ENCODE measurements at places on chromosomes 2 and 18.

DNA sequence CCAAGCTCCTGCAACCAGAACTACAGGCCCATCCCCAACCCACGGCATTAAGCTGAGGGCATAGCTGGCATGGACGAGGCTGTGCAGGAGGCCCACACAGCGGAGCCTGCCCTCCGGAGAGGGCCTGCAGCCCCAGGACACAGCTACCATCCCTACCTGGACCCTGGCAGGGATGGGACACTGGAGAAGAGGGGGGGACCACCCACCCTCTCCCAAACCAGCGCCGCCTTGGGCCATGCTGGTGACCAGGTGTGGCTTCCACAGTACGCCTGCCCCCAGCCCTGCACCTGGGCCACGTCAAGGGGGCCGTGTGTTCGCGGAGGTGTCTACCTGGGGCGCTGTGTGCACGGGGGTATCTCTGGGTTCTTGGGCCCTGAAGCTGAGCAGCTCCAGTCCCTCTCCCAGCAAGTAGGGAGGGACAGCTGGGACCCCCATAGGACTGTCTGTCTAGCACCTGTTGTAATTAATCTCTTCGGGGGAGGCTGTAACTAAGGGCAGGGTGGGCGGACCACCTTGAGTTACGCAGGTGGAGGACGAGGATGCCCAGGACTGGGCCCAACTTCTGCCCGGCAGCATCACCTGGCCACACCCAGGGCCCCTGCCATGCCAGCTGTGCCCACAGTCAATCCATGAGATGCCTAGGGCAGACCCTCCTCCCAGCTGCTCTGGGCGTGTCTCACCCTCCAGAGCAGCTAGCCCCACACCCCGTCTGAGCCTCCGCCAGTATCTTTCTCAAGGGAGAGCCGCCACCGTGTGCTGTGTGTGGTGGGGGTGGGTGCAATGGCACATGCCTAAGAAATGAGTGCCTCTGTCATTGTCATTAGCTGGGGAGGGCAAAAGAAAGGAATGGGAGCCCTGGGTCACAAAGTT, 18.3 kb downstream of the HS6ST1 start:
- DNase-seq = no peak

- no peak for DNase-seq
Observed at GRCh38 chr18:25843791-25844190, 246.6 kb downstream of the SS18 start.

DNA sequence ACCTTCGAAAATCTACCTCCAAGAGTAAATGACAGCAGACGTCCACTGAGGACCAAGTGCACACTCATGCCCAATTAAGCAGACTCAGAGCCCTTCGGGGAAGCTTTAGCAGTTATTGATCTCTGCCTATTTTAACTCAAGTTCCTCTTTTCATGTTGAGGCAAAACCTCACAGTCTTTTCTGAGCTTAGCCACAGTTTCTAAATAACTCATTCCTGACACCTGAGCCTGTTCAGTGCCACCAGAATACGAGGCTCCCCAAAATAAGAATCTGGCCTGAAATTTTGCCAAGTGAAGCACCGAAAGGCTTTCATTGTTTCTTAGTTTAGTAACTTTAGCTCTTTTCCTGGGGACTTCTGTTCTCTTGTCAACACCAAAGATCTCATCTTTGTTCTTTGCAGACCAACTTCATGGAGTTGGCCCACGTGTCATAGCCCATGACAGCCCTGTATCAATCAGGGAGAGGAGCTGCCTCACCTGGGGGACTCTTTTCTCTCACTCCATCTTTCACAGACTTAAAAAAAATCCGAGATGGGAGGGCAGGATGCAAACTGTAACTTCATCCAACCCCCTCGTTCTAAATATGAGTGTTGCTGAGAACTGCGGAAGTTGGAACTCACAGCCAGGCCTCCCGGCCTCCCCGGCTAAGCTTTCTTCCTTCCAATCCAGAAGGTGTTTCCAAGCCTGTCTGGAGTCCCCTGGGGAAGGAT, 22.2 kb downstream of the INPP5D start:
- no peak for DNase-seq

DNA sequence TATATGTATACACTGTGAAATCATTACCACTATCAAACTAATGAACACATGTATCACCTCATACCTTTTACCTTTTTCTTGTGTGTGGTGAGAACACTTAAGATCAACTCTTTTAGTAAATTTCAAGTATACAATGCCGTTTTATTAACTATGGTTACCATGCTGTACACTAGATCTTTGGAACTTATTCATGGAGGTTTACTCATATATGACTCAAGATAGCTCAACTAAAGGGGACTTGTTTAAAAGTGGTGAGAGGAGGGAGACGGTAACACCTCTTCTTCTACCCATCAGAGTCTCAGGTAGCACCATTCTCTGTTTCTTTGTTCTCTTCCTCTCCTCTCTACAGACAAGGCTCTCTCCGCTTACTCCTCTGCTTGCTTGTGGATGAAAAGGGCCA, 36.1 kb upstream of the TMEM178A start:
- DNase-seq = no peak

- DNase-seq = no peak
Observed at GRCh38 chr2:27121906-27122305, 1.7 kb upstream of the ABHD1 start.

GRCh38 chr2:73291093-73291460, 2.3 kb downstream of the EGR4 start:
- peak; percentile 92 for DNase-seq

DNA sequence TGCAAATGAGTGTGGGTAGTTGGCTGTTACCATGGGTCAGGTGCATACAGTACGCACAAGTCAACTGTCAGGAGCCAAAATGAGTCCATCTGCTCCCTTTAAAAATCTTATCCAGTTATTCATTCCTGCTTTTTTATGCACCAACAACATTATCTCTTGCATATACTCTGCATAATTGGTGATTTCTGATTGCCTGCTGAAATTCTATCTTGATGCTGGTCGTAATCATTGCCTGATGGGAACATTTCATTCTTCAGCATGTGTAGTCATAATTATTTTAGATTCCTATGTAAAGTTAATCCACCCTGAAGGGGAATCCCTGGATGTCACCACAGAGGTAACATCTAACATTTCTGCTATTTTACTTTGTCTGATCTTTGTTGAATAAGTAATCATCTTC, 102.2 kb upstream of the RND3 start:
- no peak for DNase-seq

- peak; percentile 83 for DNase-seq
Observed at GRCh38 chr2:27086724-27087593, at the start of gene KHK. KHK (plus strand) TSS chr2:27086772; CDS start chr2:27087260, 488 bp downstream.

GRCh38 chr18:48788373-48788772, 162.4 kb downstream of the SMAD7 start:
- DNase-seq = no peak

- no peak for DNase-seq
Observed at GRCh38 chr2:237300739-237301138, 113.2 kb downstream of the COL6A3 start.

- DNase-seq = peak; percentile 36
Observed at GRCh38 chr2:27960237-27960912, 69.8 kb downstream of the BABAM2 start.

- DNase-seq = no peak
Observed at GRCh38 chr18:55633032-55633431, 45.0 kb upstream of the TCF4 start.

DNA sequence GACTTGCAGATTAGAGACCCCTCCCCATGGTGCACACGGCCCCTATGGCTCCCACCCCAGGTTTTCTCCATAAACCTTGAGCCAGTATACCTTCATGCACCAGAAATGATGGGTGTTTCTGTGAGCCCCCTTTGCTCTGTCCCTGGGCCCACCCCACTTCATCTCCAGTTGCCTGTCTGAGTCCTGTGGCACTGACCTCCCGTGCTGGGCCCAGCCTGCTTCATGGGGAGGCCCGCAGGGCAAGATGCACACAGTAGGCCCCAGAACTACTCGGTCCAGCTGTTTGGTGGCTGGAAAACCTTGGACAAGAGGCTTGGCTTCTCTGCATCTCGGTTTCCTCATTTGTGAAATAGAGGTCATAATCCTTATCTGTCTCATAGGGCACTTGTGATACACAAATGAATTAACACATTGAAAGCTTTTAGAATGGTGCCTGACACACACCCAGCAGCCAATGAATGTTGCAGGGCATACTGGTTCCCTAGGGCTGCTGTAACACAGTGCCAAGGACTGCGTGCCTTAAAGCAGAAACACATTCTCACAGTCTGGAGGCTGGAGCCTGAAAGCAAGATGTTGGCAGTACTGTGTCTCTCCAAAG, 58.4 kb downstream of the SH3BP4 start:
- DNase-seq = no peak

DNA sequence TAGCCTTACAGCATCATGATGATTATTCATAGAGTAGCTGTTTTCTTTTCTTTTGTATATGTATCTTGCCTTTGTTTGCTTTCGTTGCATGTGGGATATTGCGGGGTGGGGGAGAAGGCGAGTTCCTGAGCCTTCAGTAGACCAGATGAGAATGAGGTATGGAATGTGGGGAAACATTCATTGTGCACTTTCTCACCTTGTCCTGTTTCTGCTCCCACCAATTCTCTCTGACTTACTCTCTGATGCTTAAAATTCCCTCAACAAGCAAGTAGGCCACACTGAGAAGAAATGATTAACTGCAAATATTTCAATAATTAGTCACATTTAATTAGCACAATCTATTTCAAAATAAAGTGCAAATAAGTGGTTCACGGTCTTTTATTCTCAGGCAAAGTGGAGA, 31.0 kb downstream of the GKN2 start:
- DNase-seq = no peak

DNA sequence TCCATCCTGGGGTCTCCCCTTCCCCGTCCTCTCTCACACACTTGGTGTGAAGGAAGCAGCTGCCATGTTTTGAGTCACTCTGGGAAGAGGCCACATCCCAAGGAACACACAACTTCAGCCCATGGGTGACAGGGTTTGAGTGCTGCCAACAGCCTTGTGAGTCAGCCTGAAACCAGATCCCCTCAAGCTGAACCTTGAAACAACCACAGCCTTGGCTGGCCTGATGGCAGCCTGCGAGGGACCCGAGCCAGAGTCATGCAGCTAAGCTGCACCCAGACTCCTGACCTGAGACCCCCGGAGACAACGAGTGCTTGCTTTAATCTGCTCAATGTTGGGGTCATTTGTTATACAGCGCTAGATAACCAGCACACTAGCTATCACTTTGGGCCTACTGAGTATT, 19.3 kb upstream of the MC2R start:
- DNase-seq = no peak

DNA sequence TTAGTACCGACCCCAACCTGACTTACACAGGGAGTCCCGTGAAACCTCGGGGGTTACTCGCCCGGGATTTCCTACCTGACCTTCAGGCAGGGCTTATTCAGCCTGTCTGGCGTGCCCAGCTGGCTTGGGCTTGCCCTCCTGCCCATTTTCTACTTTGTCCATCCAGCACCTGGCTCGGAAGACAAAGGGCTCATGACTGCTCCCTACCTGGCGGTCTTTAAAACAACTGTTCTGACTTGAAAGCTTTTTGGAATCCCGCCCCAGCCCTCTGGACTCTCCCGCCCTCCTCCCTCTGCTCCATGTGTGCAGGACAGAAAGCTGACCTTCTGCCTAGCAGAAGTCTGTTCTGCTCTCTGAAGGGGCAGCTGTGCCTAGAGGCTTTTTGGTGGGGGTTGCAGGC, 43.1 kb downstream of the ACKR3 start:
- DNase-seq = no peak

- DNase-seq = no peak
Observed at GRCh38 chr2:127563458-127564428, 28.3 kb downstream of the MYO7B start.

DNA sequence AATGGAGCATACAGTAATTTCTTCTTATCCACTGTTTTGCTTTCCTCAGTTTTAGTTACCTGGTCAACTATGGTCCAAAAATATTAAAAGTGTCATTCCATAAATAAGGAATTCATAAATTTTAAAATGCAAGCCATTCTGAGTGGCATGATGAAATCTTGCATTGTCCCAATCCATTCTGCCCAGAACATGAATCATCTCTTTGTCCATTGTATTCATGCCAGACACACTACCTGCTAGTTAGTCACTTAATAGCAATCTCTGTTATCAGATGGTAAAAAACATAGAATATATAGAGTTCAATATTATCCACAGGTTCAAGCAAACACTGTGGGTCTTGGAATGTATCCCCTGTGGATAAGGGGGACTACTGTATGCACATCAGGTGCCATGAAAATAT, 872.2 kb upstream of the NXPH2 start:
- DNase-seq = no peak

DNA sequence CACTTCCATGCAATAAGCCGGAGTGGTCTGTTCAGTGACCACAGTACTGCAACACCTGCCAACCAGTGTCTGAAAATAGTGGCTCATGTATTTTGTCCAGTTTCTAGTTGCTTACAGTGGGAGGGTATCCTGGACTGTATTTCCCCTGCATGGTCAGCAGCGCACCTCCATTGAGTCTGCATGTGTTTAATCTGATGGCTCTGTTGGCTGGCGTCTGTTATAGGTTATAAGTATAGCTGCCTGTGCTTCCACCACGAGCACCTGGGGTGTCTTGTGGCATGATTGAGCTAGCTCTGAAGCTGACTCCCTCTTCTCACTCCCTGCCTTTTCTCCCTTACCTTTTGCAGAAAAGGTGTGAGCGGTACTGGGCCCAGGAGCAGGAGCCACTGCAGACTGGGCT, 12.9 kb downstream of the PTPN18 start:
- no peak for DNase-seq

- peak; percentile 37 for DNase-seq
Observed at GRCh38 chr2:39107156-39107555, 13.7 kb downstream of the SOS1 start.

- no peak for DNase-seq
Observed at GRCh38 chr2:71941726-71942525, 205.7 kb downstream of the CYP26B1 start.

- DNase-seq = no peak
Observed at GRCh38 chr2:186968277-186968676, 119.3 kb upstream of the ZSWIM2 start.

GRCh38 chr2:239070466-239070865, 222.6 kb downstream of the TWIST2 start:
- no peak for DNase-seq

- DNase-seq = no peak
Observed at GRCh38 chr2:128692895-128693742, 374.5 kb upstream of the HS6ST1 start.

- DNase-seq = no peak
Observed at GRCh38 chr2:121774235-121774634, 18.8 kb downstream of the TSN start.

GRCh38 chr2:52386433-52387030, 1354.6 kb upstream of the NRXN1 start:
- no peak for DNase-seq

- DNase-seq = no peak
Observed at GRCh38 chr18:10010611-10011015, 96.8 kb downstream of the VAPA start.
